NCI-H82 (cell line): ENCODE measurements at places on chromosomes 11 and 22.
A peak's percentile ranks its signal among the peaks of the same experiment; 100 is the strongest.

DNA sequence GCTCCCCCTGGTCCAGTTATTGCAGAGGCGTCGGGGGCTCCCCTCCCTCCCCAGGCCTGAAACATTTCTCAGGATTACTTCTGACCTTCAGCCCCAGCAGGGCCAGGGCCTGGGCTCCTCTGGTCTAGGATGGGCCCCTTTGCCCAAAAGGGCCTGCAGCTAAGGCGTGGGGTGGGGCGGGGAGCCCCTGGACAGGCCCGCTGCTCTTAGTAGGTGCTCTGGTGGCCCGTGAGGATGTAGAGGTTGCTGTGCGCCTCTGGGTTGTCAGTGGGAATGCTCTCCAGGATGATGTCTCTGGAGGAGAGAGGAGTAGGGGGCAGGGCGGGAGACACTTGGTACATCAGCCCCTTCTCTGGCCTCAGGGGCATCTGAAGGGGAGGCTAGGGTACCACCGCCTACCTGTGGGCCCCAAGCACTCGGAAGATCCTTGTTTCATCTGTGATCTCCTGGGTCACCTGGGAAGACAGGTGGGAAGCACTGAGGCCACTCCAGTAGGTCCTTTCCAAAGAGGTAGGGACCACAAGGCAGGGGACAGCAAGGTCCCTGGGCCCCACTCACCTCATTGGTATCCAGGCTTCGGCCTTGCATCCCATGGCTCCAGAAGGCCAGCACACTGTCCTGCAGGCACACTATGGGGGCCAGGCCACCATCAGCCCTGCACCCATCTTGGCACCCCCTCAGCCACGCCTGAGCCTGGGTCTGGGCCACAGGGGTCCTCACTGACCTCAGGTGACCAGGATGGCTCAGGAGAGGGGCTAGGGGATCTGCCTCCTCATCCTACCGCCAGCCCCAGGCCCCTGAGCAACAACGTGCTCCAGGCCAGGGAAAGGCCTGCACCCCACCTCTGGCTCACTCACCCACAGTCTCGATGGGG, 11.2 kb upstream of the SF1 start:
- DNase-seq: no peak

DNA sequence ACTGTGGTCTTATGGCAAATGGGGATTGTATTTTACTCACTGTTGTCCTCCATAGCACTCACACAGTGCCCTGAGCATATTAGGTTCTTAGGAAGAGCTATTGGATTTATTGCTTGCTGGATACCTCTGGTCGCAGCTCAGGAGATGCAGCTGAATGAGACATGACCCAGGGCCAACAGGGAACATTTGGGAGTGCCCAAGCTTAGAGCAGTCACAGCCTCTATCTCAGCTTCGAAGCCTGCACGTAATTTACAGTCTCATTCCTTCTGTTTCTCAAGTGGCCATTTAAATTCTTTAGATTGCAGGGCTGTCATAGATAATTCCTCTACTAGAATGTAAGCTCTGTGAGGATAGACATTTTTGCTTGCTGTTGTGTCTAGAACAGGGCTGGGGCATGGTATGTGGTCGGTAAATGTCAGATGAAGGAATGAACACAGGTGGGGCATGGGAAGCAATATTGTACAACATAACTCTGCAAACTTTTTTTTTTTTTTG, 192.8 kb downstream of the GRIK4 start:
- no peak for DNase-seq

- no peak for DNase-seq
These were observed 52.5 kb downstream of the RELT start for GRCh38 chr11:73428699-73429098.

DNA sequence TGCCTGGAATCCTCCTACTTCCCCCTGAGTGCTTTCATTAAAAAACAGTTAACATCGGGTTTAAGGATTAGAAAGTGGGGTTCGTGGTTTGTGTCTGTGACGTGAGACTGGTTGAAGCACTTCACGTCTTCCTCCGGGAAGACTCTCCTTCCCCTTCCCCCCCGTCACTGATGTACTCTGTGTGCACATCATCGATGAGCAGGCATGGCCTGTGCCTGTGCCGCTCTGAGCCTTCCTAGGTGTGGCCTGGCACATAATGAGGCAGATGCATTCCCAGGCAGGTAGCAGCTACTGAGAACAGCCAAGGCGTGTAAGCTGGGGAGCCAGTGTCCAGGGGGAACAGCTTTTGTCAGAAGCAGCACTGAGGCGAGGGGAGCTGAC, 93.8 kb downstream of the BCR start:
- no peak for DNase-seq

DNA sequence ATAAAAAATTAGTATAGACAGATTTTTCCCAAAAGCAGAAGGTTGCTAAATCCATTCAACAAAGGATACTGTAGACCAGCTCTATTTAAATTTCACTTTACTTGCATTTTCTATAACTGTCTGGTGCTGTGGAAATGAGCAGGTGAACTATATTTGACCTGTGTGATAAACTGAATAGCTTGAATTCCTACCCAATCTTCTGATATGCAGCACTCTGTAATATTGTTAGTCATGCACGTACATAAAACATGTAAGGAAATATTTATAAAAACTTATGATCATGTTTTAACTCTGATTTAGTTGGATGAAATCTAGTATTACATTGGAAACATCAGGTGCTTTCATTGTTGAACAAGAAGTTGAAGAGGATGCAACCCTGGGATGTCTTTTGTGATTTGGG, 213.6 kb downstream of the DBX1 start:
- DNase-seq: no peak

DNA sequence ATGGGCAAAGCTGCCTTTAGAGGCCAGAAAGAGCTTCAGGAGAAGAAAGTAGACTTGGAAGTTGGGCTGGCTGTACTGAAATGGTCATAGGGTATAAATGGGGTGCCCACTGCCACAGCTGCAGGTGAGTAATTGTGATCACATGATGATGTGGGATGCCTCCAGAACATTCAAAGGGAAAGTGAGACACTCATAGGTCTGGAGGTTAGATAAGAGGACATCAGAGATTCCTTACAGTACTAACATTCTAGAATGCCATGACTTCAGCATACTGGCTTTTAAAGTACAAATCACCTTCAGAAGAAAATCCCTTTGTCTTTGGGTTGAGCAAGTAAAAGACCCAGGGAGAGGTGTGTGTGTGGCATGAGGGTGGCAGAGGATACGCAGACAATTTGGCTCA, 419.2 kb downstream of the TENM4 start:
- no peak for DNase-seq

DNA sequence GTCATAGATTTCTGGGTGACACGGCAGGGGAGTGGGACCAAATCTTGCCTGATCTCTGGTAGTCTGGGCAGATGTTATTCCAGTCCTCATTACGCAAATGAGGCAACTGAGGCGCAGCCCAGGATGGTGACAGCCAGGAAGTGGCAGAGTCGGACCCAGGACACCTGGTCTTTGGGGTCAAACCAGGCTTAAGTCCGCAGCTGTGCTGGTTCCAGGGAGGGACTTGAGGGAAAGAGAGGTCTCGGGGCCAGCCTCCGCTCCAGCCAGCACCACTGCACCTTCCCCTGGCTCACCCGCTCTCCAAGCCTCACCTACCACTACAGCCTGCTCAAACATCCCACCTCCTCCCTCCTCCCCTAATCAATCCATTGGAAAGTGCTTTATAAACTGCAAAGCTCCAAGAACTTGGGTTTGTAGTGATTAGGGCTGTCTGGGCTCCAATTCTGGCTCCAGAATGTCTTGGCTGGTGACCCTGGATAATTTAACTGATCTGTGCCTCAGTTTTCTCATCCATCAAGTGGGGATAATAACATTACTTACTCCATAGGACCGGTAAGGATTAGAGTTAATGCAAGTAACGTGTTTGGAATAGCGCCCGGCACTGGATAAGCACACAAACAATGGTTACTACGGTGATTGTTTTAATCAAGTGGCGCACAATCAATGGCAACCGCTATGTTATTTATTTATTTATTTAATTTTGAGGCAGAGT, 526 bp upstream of the PNPLA5 start:
- DNase-seq: no peak

GRCh38 chr11:66784575-66784974, 55.6 kb upstream of the SPTBN2 start:
- DNase-seq: no peak

GRCh38 chr22:38298312-38299005, 18.8 kb downstream of the CSNK1E start:
- DNase-seq: peak; percentile 24

DNA sequence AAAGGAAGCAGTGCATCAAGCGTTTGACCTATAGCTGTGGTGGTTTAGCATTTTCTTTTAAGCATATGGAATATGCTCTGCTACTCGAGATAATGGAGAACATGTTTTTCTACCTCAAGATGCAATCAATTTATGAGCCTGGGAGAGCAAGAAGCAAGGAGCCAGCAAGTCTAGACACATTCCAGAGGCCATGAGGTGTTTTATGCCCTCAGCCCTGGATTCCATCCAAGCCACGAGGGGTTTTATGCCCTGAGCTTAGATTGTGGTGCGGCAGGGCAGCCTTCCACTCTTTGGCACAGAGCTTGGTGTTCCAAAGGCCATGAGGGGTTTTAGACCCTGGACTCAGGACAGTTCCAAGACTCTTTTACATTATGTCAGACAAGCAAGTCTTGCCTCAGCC, 11.7 kb upstream of the DNAJB13 start:
- DNase-seq: no peak

GRCh38 chr11:28582506-28582905, 474.3 kb downstream of the METTL15 start:
- no peak for DNase-seq

- peak; percentile 58 for DNase-seq
These were observed 314 bp downstream of the RIC8A start for GRCh38 chr11:207863-208180.

GRCh38 chr11:8071616-8072581, 9.1 kb upstream of the TUB start:
- no peak for DNase-seq

DNA sequence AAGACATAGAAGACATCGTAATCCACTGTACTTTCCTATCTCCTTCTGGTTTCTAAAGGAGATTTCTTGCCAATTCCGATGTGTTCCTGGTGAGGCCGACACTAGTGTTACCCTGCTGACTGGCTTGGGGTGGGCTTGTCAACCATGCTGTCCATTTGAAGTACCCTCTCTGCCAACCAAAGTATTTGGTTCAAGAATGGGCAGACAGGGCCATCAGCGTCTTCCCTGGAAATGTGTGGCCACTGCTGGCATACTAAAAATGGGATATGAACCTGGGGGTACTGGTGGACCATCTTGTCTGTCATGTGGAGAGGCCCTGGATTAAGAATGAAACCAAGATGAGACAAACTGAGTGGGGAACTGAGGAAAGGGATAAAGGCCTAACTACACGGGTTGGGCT, 1.8 kb upstream of the VSTM5 start:
- DNase-seq: no peak

GRCh38 chr22:41915035-41915785, at the start of gene SHISA8:
SHISA8 (minus strand) TSS chr22:41915074; CDS start chr22:41914667, 407 bp downstream.
- DNase-seq: peak; percentile 26
